Activated T-helper 2 cell treated with anti-CD3 and anti-CD28 coated beads, Interferon-gamma antibody, Interleukin-2, Interleukin-4, amounts not matched to agents 10 μg/mL and 5 μg/mL and 100 μg/mL, durations not matched to agents 14 hours and 24 hours and 36 hours (primary cell): ENCODE measurements at places on chromosomes 6 and 20. TPM values are rescaled to one million over a fixed set of nuclear protein-coding genes. Genes with fewer than 3 reads are reported as not detected.
A peak's percentile ranks its signal among the peaks of the same experiment; 100 is the strongest.

GRM1 gene
- total RNA-seq = not detected in 2 replicates

GRCh38 chr6:40159865-40160264 is 225.6 kb upstream of the MOCS1 start:
- no peak overlapping the region for H3K27ac ChIP-seq
- no peak overlapping the region for H3K4me3 ChIP-seq
- H3K36me3 ChIP-seq = no peaks in the 10 kb centered on the region
- H3K4me1 ChIP-seq = no peaks in the 10 kb centered on the region
- H3K27me3 ChIP-seq = no peaks in the 10 kb centered on the region

NR2E1 gene
- total RNA-seq = not detected in 2 replicates

- no peaks in the 10 kb centered on the region for H3K27me3 ChIP-seq
- no peak overlapping the region for H3K4me3 ChIP-seq
- no peak overlapping the region for H3K27ac ChIP-seq
- DNase-seq = no peak
These were observed 571.2 kb downstream of the QKI start for GRCh38 chr6:163985710-163986109.

DNA sequence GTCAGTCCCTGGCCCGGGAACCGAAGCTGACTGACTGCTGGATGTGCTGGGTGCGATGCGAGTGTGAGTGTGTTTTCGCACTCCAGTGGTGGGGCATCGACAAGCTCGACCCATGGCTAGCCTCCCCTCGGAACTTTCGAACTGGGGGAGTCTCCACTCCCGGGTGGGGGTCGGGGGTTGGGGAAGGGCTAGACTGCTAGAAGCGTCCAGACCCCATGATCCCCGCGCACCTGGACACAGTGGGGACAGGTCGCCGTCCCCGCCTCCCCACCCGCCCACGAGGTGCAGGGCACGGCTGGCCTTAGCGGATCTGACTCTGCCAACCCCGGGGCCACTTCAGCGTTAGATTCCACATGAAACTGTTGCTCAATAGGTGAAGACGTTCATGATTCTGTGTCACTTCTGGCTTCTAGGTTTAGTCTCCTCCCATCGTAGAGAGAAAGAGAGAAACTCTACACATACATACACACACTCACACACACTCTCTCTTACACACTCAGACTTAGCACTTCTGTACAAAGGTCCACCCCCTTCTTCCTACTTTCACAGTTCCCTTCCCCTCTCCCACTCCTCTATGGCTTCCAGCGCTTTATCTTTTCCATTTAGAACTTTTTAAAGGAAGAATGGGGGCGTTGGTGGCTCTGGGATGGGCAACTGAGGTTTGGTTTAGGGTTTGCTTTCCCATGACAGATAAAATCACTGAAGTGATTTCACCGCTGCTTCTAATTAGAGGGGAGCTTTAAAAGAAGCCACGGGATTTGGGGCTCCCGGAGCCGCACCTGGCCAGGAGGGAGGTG is 5.1 kb upstream of the TFAP2A start:
- H3K36me3 ChIP-seq = peaks cover 13% of the 10 kb centered on the region
- H3K4me1 ChIP-seq = peaks cover 13% of the 10 kb centered on the region
- DNase-seq = no peak
- no peak overlapping the region for H3K27ac ChIP-seq
- no peak overlapping the region for H3K4me3 ChIP-seq

DNA sequence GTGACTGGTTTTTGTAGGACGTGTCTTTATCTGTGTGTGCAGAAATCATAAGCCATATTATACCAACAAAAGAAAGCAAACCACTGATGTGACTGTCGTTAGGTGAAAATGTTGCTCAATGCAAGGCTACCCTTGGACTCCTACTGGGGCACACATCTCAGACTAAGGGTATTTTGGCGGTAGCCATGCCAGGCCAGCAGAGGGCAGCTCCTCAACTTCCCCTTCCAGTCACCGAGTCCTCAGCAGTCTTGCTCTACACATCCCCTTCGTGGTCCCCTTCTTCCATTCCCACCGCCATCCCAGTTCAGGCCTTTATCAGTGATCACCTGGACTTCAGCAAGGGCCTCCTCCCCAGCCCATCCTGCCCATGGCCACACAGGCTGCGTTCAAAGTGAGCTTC is 113.7 kb upstream of the GGTLC1 start:
- no peaks in the 10 kb centered on the region for H3K36me3 ChIP-seq
- H3K27ac ChIP-seq = no peak overlapping the region
- peak; percentile 16 for DNase-seq
- H3K27me3 ChIP-seq = peaks cover 3% of the 10 kb centered on the region
- no peak overlapping the region for H3K4me3 ChIP-seq

DNA sequence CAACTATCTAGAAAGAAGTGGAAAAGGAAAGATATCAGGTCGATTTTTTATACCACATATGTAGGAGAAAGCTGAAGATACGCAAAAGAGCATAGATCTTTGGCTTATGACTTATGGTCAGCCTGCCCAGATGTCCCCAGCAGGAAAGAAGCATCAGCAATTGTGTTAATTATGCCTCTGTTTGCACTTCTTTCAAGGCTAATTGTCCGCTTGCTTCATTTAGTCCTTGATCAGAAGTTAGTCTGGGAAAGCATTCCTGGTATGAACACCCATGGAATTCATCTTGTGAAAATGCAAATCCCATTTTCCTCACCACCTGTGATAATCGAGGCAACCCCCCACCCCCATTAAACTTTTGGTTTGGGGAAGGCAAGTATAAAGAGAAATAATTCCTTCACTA is 62.8 kb downstream of the ATP9A start:
- H3K27ac ChIP-seq = no peak overlapping the region
- H3K36me3 ChIP-seq = peaks cover under 1% of the 10 kb centered on the region
- peaks cover 24% of the 10 kb centered on the region for H3K4me1 ChIP-seq
- DNase-seq = no peak

ELOVL4 gene
- 0.76 and 0.98 TPM in 2 replicates for total RNA-seq

DNA sequence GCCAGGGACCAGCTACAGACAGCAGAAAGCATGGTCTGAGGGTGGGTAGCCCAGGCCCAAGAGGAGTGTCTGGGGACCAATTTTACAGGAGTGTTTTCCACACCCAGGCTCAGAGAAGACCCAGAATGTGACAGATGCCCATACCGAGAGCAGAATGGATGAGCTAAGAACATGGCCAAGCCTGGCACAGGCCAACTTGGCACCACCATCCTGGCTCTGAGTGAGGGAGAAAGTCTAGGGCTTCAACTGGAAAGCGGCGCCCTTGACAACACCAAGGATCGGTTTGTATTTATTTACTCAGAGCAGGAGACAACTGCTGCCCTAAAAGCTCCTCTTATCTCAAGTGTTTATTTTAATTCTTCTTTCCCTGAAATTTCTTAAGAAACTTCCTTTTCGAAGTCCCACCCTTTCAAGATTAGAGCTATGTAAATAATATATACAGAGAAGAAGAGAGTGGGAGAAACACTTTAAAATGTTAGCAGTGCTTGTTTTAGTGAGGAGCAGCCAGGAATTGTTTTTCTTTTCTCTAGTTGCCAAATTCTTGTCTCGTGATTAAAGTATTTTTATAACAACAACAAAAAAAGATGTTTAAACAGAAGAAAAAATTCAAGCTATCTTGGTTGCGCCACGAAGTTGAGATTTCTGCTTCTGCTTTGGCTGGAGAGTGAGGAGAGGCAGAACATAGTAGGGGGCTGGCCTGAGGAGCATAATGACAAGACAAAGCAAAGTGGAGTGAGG is 16.2 kb downstream of the TNXB start:
- H3K36me3 ChIP-seq = no peaks in the 10 kb centered on the region
- no peak overlapping the region for H3K4me3 ChIP-seq
- DNase-seq = no peak
- H3K27me3 ChIP-seq = peaks cover 56% of the 10 kb centered on the region

AKAP12 gene
- total RNA-seq = 15.6 and 17.2 TPM in 2 replicates

SLC2A10 gene
- not detected in 2 replicates for total RNA-seq

SLC22A1 gene
- total RNA-seq = 1.2 and 1.4 TPM in 2 replicates

DNA sequence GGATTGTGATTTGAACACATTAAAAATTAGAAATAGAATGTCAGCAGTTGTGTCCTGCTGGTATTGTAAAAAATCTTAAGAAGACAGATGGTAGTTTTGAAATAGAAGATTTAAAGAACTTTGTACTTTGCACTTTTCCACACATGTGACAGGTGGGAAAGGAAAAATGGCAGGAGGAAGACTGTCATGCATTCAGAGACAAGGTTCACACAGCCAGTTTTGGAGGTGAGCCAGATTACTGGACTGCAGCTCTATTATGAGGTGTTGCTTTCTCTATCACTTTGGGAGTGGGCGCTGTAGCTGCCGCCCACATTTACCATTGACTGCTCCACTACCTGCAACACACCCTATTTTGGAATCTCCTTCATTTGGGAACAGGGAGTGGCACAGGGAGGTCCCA is 12.1 kb upstream of the NDUFAF4 start:
- peaks cover 24% of the 10 kb centered on the region for H3K4me1 ChIP-seq
- no peak overlapping the region for H3K27ac ChIP-seq
- no peak for DNase-seq
- H3K36me3 ChIP-seq = no peaks in the 10 kb centered on the region

RAMACL gene
- total RNA-seq = 0.32 TPM in 1 of 2 replicates, not detected in the other

- no peak for DNase-seq
- H3K27ac ChIP-seq = no peak overlapping the region
- no peaks in the 10 kb centered on the region for H3K4me1 ChIP-seq
- no peaks in the 10 kb centered on the region for H3K27me3 ChIP-seq
These were observed 312.6 kb upstream of the ID4 start for GRCh38 chr6:19524366-19525186.

DNA sequence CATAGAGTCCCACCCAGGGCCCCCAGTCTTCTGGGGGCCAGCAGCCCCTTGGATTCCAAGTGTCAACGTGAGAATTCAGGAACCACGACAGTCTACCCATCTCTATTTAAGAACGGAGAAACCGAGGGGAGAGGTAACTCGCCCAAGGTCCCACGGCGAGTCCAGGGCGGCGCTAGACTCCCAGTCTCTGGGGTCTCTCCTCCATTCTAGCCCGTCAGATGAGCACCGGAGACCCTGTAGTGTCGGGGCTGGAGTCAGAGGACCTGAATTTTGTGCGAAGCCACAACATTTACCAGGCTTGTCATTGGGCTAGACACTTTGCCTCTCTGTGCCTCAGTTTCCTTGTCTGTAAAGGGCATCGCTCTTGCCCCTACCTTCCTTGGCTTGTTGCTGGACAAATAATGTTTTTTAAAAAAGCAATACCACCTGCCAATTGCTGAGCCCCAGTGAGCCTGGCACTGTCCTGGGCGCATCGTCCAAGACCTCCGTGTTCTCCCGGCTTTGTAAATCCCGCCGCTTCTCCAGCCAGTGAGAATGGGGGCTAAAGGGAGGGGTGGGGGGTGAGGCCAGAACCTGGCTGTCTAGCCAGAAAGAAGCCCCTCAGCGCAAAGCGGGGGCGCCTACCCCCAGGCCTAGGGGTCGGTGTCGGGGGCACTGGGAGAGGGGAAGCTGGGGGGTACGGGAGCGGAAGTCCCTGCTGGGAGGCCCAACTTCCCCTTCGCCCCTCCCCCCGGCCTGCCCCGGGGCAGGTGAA is 91.7 kb downstream of the NCR2 start:
- H3K4me1 ChIP-seq = peaks cover 7% of the 10 kb centered on the region
- H3K27me3 ChIP-seq = peaks cover 32% of the 10 kb centered on the region
- H3K4me3 ChIP-seq = no peak overlapping the region
- DNase-seq = no peak
- no peaks in the 10 kb centered on the region for H3K36me3 ChIP-seq
- H3K27ac ChIP-seq = no peak overlapping the region

GRCh38 chr6:99013145-99013544 is 65.4 kb upstream of the FBXL4 start:
- H3K27ac ChIP-seq = no peak overlapping the region
- no peaks in the 10 kb centered on the region for H3K36me3 ChIP-seq
- H3K4me1 ChIP-seq = peaks cover 9% of the 10 kb centered on the region
- no peak for DNase-seq
- no peaks in the 10 kb centered on the region for H3K27me3 ChIP-seq

XKR7 gene
- not detected in 2 replicates for total RNA-seq

ACTL10 gene
- total RNA-seq = 2.6 and 3.3 TPM in 2 replicates

LST1 gene
- total RNA-seq = 10.2 and 14.6 TPM in 2 replicates

GRCh38 chr6:13239530-13240455 is 88.5 kb downstream of the TBC1D7 start:
- no peak overlapping the region for H3K4me3 ChIP-seq
- no peaks in the 10 kb centered on the region for H3K4me1 ChIP-seq
- DNase-seq = no peak
- no peaks in the 10 kb centered on the region for H3K36me3 ChIP-seq
- H3K27me3 ChIP-seq = peaks cover 9% of the 10 kb centered on the region
- no peak overlapping the region for H3K27ac ChIP-seq

GRCh38 chr6:79922018-79922417 is 25.3 kb downstream of the ELOVL4 start:
- no peak overlapping the region for H3K27ac ChIP-seq
- H3K4me1 ChIP-seq = no peaks in the 10 kb centered on the region
- H3K27me3 ChIP-seq = no peaks in the 10 kb centered on the region
- DNase-seq = no peak
- no peak overlapping the region for H3K4me3 ChIP-seq

FNDC11 gene
- 0.18 and 0.27 TPM in 2 replicates for total RNA-seq

DNA sequence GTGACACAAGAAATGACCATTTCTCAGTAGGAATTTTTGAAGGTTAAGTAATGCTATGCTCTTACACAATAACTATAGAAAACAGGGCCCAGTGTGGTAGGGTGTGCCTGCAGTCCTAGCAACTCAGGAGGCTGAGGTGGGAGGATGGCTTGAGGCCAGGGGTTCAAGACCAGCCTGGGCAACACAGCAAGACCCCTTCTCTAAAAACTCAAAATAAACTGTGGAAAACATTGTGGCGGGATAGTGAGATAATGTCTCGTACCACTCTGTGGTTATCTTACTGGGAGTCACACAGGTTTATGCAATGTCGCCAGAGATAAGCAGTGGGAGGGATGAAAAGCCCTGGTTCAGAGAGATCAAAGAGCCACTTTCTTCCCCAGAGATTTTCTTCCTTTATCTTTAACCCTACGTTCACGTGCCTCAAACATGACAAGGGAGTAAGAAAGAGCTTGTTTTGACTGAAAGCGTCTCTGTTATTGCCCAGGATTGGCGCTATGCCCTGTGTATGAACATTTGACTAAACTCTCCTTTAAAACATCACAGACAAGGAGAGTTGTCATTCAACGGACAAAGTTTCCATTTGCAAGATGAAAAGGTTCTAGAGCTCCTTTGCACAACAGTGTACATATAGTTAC is 13.9 kb downstream of the GCM1 start:
- H3K27ac ChIP-seq = no peak overlapping the region
- peaks cover 8% of the 10 kb centered on the region for H3K27me3 ChIP-seq
- no peak for DNase-seq
- H3K4me1 ChIP-seq = peaks cover 2% of the 10 kb centered on the region

SLC44A4 gene
- total RNA-seq = 0.18 TPM in 1 of 2 replicates, not detected in the other

DNA sequence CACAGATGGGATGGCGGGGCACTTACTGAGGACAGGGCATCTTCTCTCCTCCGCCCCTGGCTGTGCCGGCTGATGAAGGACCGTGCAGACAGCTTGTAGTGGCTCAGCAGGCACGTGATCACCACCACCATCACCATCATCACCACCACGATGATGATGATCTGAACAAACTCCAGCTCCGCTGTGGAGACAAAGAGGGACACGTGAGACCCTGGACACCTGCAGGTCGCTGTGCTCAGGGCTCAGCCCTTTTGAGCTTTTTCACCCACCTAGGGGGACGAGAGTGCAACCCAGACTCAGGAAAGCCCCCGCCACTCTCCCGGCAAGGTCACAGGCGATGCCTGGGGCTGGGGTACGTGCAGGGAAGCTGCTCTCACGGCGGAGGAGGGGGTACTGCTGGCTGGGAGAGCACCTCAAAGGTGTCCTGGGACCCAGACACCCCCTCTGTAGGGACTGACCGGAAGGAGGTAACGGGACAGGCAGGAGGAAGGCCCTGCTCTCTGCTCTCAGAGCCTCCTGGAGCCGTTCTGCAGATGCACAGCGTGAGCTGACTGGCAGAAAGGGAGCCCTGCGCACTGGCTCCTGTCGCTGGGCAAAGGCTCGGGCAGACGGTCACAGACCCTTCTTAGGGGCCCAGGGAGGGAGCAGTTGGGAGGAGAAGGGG is 39.4 kb upstream of the ZBP1 start:
- H3K27me3 ChIP-seq = no peaks in the 10 kb centered on the region
- H3K27ac ChIP-seq = no peak overlapping the region
- no peak for DNase-seq
- no peak overlapping the region for H3K4me3 ChIP-seq
- H3K36me3 ChIP-seq = no peaks in the 10 kb centered on the region
